ENCODE measurements at places on chromosomes 5 and 9. TPM values are rescaled to one million over a fixed set of nuclear protein-coding genes. Genes with fewer than 3 reads are reported as not detected.
A peak's percentile ranks its signal among the peaks of the same experiment; 100 is the strongest.

Gene ANKRD34B
- not detected for total RNA-seq

Gene SPINK6
- not detected for total RNA-seq

Gene TMEM252
- not detected for total RNA-seq

Gene PPP6C
- total RNA-seq: 36.4 TPM

Gene NREP
- total RNA-seq: 27.5 TPM

Gene FAM153A
- total RNA-seq: 0.63 TPM

Gene SPINK5
- total RNA-seq: 0.47 TPM

Gene CCL28
- 0.60 TPM for total RNA-seq

DNA sequence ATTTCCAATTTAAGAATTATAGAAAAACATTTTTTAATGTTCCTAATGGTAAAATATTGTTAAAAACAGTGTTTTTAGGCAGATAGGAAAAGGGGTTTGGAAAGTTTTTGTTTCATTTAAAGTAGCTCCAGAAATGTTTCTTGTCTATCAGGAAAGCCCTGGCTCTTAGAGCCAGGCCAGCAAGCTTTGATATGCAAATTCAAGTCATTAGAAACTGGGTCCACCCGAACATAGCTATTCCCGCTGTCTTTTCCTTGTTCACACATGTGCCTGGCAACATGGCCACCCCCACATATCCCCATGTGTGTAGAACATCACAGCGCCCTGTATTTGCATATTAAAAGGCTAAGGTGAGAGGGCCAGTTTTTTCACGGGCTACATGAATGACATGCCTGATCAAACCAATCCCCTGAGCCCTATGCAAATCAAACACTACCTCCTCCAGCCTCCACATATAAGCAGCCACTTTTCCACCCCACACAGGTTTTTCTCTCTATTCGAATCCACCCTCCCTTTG is 925.3 kb upstream of the CDH10 start:
- DNase-seq: no peak
- H3K4me3 ChIP-seq: no peak overlapping the region

GRCh38 chr9:15144622-15145061 is 162.4 kb downstream of the TTC39B start:
- H3K27ac ChIP-seq: no peak overlapping the region
- H3K4me1 ChIP-seq: no peaks in the 10 kb centered on the region
- H3K4me3 ChIP-seq: no peak overlapping the region
- H3K36me3 ChIP-seq: no peaks in the 10 kb centered on the region

DNA sequence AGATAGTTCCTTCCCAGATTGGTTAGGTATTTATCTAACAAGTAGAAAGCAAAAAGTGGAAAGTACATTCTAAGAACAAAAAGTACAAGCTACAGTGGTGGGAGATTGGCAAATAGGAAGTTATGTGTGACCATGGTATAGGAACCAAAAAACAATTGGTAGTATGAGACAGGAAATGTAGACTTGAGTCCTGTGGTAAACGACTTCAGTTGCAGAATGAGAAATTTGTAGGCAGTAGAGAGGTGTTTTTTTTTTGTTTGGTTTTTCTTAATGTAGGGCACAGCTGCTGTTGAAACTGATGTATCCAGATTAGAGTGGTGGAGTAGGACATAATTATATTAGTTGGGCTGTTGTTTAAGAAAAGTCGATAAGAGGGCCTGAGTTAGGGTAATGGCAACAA is 72.0 kb downstream of the CCNH start:
- peak overlapping the region; percentile 12 for H3K27ac ChIP-seq
- H3K4me1 ChIP-seq: peaks cover 12% of the 10 kb centered on the region
- H3K36me3 ChIP-seq: peaks cover 51% of the 10 kb centered on the region
- no peak for DNase-seq
- H3K27me3 ChIP-seq: no peaks in the 10 kb centered on the region

DNA sequence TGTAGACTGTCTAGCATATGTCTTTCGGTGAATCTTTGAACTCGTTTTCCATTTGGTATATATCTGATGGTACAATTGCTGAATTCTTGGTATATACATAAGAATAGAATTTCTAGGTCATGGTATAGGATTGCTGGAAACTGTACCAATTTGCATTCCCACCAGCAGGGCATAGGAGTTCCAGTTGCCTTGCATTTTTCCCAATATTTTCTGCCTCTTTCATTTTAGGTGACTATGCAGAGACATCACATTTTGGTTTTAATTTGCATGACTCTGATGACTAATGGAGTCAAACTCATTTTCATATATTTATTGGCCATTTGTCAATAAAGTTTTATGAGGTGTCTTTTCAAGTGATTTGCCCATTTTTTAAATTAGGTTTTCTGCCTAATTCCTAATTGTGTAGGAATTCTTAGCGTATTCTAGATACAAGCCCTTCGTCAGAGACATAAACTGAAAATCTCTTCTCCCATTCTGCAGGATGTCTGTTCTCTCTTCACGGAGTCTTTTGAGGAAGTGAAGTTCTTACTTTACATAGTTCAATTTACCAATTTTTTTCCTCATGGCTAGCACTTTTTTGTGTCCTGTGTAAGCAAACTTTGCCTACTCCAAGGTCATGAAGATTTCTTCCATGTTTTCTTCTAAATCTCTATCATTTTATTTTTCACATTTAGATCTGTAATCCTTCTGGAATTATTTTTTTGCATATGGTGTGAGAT is 28.9 kb upstream of the PDCD1LG2 start:
- H3K4me1 ChIP-seq: no peaks in the 10 kb centered on the region
- no peak overlapping the region for H3K4me3 ChIP-seq
- no peaks in the 10 kb centered on the region for H3K27me3 ChIP-seq
- no peaks in the 10 kb centered on the region for H3K36me3 ChIP-seq

DNA sequence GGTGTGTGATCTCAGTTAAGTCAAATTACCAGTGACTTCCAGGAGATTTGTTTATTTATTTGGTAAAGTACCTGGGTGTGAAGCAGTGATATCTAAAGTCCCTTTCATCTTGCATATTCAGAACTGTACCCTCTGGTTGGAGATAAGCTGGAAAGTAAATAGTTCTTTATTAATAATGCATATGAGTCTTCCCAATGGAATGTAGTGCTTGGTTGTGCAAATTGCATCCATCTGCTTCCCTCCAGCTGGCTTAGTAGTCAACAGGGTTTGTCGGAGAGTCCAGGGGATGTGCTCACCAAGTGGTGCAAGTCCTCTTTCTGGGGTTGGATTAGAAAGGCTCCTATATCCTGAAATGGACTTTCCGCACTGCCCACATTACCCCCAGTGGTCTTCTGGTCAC is 42.0 kb downstream of the TRPM3 start:
- no peak overlapping the region for H3K27ac ChIP-seq
- no peaks in the 10 kb centered on the region for H3K27me3 ChIP-seq
- H3K4me1 ChIP-seq: no peaks in the 10 kb centered on the region
- H3K36me3 ChIP-seq: no peaks in the 10 kb centered on the region
- no peak for DNase-seq

- no peak for DNase-seq
- peaks cover 22% of the 10 kb centered on the region for H3K27me3 ChIP-seq
- no peak overlapping the region for H3K27ac ChIP-seq
- H3K36me3 ChIP-seq: no peaks in the 10 kb centered on the region
- peaks cover 4% of the 10 kb centered on the region for H3K4me1 ChIP-seq
Observed at GRCh38 chr5:153485641-153486040, 4.8 kb upstream of the GRIA1 start.

- peak; percentile 42 for DNase-seq
- H3K27me3 ChIP-seq: no peaks in the 10 kb centered on the region
- H3K4me1 ChIP-seq: peaks cover 88% of the 10 kb centered on the region
- peak overlapping the region; percentile 89 for H3K27ac ChIP-seq
- H3K4me3 ChIP-seq: no peak overlapping the region
Observed at GRCh38 chr9:35915681-35916294, 6.5 kb downstream of the SPAAR start.

DNA sequence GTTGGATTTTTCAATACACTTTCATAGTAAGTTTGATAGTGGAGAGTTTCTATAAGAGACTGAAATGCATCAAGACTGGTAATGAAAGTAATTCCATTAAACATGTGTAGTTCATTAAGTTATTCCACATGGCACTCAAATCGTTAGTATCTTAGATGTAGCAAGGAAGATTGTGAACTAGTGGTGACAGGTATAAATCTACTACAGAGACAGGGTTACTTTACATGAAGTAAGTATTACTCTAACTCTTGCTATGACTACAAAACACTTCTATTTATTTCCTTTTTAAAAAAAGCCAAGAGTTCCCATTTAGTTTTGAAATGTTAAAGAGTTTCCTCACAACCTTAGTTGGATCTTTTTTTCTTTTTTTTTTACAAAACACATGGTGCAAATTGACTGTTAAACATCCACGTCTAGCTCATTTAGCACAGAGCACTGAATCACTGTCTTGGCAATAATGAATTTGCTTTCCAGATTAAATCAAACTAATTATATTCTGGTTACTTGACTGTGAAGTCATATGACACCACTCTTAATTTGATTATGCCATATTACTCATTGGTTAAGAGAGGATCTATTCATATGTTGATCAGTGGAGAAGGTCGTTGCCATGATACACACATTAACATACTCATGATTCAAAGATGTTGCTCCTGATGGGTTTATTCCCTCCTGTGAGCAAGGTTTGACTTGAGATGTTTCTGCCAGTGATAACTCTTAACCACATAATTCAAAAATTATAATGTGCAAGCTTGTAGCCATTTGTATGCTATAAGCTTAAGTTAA is 644.8 kb downstream of the EFNA5 start:
- H3K27ac ChIP-seq: no peak overlapping the region
- DNase-seq: no peak
- H3K27me3 ChIP-seq: no peaks in the 10 kb centered on the region
- H3K36me3 ChIP-seq: no peaks in the 10 kb centered on the region

- H3K27ac ChIP-seq: no peak overlapping the region
- H3K27me3 ChIP-seq: no peaks in the 10 kb centered on the region
- no peaks in the 10 kb centered on the region for H3K36me3 ChIP-seq
Observed at GRCh38 chr5:56633950-56634349, 181.4 kb upstream of the MAP3K1 start.

DNA sequence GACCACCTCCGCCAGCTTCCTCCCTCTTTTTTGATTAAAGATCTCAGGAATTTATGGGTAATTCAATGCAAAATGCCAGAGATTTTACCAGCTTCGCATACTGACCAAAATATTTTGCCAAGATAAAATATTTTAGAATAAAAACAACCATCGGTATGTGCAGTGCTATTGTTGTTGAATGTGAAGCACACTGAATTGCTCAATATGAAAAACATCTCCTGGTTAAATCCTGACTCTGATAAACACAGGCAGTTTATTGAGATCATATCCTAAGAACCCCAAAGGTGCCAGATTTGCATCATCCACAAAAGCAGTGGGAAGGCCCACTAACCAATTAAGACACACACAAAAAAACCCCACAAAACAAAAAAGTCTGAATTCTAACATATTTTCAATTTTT is 202.4 kb downstream of the GLIS3 start:
- DNase-seq: no peak
- peaks cover 21% of the 10 kb centered on the region for H3K4me1 ChIP-seq
- no peak overlapping the region for H3K4me3 ChIP-seq
- no peaks in the 10 kb centered on the region for H3K27me3 ChIP-seq
- H3K36me3 ChIP-seq: no peaks in the 10 kb centered on the region

DNA sequence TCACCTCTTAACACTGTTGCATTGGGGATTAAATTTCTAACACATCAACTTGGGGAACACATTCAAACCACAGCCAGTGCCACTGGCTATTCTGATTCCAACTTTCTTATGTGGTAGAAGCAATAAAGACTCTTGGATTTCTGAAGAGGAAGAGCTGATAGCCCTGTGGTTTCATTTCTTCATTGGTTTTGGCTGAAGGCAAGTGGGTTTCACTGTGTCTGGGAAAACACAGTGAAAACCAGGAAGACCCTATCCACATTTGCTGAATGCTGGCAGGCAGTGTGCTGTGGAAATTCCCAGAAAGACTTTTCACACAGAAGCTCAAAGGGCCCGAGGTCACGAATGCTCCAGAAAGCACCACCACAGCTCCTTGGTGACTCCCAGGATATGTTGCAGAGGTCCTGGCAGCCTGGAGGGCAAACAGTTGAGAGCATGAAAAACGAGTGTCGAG is 67.1 kb downstream of the DAPK1 start:
- no peak for DNase-seq
- no peak overlapping the region for H3K4me3 ChIP-seq
- H3K4me1 ChIP-seq: peaks cover 10% of the 10 kb centered on the region
- no peaks in the 10 kb centered on the region for H3K36me3 ChIP-seq

DNA sequence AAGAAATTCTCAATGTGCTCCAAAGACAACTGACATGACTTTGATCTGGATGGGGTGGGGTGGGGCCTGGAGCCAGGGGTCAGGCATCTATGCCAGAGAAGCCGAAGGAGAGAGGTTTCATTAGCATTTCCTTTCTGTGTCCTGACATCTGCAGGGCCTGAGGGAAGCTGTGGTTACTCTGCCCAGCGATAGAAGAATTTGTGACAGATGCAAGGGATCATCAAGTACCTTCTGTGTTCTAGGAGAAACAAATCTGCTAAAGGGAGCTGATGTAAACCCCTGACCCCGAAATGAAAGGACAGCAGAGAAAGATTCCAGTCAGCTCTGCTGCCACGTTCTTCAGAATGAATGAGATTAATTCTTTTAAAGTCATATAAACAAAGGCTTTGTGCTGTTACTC is 335.7 kb downstream of the PRELID2 start:
- no peak overlapping the region for H3K4me3 ChIP-seq
- no peaks in the 10 kb centered on the region for H3K36me3 ChIP-seq
- no peak overlapping the region for H3K27ac ChIP-seq
- H3K4me1 ChIP-seq: no peaks in the 10 kb centered on the region
- no peak for DNase-seq

DNA sequence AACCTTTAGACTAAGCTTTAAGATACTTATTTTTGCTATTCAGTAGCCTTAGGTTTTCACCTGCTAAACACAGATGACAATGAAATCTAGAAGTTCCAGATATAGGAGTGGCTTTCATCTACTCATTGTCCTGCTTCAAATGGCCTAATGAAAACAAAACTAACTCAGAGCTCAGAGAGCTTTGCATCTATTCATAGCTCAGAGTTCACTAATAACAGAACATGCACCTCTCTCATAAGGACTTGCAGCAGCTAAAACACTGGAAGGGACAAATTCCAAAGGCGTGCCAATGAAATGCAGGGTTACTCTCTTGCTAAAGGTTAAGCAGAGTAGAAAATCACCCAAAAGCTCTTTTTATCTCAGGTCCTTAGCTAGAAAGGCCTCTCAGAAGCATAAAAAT is 29.0 kb downstream of the SLC31A2 start:
- peaks cover 23% of the 10 kb centered on the region for H3K4me1 ChIP-seq
- H3K27ac ChIP-seq: peak overlapping the region; percentile 77
- DNase-seq: no peak
- H3K27me3 ChIP-seq: no peaks in the 10 kb centered on the region
- H3K4me3 ChIP-seq: no peak overlapping the region
